Activated T-cell treated with anti-CD3 and anti-CD28 coated beads for 48 hours (primary cell): ENCODE measurements at places on chromosomes 13 and 19.

GRCh38 chr19:55080121-55080967 lies 4.7 kb downstream of the EPS8L1 start:
- DNase-seq: peak; percentile 76

DNA sequence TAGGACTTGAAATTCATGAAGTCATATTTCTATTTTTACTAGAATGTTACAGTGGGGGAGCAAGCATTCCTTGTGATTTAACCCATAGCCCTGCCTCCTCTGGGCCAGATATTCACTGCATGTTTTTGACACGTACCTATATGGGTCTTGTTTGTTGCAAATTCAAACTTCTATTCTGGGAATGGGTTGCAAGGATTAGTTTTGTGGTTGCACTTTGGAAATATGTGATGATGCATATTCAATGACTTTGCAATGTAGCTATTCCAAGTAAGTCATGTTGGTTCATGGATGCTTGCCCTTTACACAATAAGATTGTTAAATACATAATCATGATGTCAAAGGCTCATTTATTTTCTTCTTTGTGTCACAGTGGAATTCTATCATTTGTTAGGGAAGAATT lies 440.8 kb downstream of the TDRD3 start:
- DNase-seq: no peak

- no peak for DNase-seq
These were observed 142.8 kb downstream of the KLF12 start for GRCh38 chr13:73991384-73991783.

DNA sequence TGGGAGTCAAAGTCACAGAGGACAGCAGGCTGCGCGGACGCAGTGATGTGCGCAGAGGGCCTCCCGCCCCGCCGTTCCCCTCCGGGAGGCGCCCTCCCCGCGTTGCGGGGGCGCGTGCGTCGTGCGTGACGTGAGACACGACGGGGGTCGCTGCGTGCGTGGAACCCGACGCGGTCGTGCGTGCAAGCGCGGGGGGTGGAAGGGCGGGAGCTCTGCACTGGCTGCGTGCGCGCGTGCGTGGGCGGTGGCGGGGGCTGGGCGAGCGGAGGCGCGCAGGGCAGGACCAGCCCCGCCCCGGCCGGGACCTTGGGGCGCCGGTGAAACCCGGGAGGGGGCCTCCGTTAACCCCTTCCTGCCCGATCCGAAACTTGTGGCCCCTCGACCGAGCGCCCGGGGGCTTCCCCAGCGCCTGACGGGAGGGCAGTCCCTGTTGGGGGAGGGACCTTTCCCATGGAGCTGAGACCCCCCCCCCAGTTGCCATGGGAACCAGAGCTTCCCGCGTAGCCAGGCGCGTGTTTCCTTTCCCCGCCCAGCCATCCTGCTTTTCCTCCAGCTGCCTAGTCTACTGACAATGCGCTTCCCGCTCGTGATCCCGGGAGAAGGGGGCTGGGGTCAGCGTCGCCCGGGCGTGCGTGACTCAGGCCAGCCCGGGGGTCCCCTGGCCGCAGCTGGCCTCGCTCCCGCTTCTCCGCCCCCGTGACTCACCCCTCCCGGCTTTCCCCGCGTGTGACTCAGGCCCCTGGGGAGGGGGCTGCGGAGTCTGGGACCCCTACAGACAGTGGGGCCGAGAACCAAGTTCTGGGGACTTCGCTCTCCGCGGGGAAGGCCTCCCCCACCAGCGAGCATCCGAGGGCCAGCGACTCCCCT lies 7.3 kb upstream of the HOOK2 start:
- peak; percentile 89 for DNase-seq

GRCh38 chr19:12969292-12969988 lies at the start of gene DAND5:
Gene DAND5 (plus strand): TSS chr19:12969576. CDS start chr19:12969661, 85 bp downstream.
- DNase-seq: no peak

DNA sequence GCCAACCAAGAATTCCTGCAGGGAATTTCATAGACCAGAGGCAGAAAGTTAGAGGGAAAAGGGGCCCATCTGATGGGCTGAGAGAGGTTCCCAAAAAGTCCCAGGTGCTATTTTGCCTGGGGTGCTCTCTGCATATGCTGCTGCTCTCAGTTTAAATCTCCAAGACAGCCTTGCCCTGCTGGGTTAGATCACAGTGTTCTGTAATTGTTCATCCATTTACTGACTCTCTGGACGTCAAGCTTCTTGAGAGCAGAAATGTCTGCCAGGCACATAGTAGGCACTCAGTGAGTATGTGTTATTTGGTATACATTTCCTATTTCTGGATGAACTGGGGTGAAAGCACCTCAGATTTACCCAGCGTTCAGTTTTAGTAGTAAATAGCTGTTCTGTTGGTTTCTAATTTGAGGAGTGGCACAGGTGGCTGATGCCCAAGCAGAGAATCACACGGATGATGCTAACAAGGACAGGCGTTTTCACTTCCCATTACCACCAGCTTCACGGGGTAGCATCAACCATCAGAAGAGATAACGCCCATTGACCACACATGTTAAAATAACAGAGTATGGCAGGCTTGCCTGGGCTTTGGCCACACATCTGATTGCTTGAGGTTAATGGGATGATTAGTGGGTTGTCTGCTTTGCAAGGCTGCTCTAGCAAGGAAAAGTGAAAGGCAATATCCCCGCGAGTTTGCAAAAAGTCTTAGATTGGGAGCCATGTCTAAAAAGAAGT lies 161.1 kb downstream of the SLC7A1 start:
- DNase-seq: no peak

- no peak for DNase-seq
These were observed 49.8 kb downstream of the VAV1 start for GRCh38 chr19:6822311-6822670.

DNA sequence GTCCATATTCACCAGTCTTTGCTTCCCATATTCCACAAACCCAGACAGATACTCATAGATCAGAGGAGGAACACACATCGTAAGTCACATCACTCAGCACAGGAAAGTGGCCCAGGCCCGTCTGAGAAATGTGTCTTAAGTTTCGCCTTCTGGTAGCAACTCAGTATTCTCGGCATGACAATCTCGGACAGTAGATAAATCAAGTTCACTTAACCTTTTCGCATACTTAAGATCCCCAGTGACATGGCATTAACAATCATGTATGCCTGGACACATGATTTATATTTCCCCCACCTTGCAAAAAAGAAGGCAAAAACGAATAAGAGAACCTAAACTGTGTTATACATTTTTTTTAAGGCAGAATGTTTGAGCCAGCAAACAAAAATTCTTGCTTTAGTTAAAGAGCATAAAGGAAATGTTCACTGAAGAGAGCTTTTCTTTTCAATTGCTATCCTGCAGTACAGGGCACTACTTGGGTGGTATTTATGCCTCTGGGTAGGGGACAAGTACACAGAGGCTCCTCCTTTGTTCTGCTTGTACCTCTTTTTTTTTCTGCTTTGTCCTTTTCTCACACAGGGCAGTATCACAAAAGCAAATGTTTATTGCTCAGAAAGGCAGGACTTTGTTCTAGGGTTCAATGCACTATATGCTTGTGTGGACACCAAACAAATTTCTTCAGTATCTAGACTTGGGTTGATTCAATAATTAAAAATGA lies 360.6 kb downstream of the TDRD3 start:
- no peak for DNase-seq

GRCh38 chr13:46896341-46897137 lies at the start of gene HTR2A:
Gene HTR2A (minus strand): TSS chr13:46897053. CDS start chr13:46895906, 1,147 bp downstream.
- no peak for DNase-seq

DNA sequence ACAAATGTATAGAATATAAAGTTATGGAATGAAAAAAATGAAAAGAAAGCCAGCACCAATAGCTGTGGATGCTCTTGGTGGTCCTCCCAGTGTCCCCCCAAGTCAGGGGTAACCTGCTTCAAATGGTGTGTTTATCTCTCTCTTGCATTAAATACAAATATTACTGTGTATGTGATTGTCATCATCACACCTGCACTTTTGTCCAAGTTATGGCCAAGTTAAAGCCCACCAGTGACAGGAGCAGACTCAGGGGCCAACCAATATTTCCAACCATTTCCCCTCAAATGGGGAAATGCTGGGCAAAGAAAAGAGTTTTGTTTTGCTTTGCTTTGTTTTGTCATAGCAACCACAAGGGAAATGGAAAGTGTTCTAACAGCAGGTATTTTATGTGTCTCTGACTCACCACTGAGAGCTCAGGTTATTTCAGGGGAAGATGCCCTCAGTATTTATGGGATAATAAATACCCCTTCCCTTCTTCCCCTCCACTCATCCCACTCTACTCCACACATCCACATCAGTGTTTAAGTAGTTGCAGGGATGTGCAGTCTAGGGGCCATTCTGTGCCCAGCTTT lies 133.6 kb downstream of the COL4A1 start:
- DNase-seq: no peak

GRCh38 chr13:89066868-89067466 lies 1395.8 kb downstream of the SLITRK5 start:
- DNase-seq: no peak

DNA sequence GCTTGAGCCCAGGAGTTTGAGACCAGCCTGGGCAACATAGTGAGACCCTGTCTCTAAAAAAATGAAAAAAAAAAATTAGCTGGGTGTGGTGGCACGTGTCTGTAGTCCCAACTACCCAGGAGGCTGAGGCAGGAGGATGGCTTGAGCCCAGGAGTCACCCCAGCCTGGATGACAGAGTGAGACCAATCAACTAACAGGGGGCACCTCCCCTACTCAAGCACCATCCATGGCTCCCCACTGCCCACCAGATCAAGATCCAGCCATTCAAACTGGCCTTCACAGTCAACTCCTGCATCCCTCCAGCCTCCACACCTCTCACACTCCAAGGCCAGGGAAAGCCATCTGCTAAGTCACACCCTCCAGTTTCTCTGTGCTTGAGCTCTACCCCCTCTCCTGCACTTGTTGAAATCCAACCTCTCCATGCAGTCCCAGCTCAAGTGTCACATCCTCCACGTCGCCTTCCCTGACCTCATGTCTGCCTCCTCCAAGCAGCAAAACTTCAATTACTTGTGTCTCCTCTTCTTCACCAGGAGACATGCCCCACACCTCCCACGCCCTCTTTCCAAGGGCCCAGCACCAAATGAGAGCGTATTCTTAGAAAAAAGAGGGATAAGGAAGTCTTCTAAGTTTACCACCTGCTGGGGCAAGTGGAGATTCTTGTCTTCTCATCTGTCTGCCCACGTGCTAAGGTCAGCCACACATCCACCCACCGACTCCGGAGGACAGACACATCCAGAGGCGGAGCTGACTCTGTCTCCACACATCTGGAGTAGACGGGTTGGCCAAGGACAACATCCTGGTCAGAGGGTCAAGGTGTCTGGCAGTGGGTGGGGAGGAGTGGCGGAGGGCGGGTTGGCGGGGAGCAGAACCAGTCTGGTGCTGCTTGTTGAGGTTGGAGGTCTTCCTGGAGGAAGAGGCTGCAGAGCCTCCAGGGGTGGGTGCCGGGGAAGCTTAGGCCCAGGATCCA lies 974 bp upstream of the CYP4F22 start:
- no peak for DNase-seq

DNA sequence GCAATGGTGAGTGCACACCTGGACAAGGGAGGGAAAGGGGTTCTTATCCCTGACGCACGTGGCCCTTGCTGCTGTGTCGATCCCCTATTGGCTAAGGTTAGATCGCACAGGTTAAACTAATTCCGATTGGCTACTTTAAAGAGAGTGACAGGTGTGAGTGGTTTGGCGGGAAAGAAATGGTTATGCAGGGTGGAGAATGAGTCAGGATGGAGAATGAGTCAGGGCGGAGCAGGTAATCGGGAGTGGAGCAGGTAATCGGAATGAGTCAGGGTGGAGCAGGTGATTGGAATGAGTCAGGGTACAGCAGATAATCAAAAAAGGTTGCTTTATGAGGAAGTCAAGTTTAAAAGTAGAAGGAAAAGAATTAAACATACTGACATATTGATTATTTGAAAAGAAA lies 24.4 kb upstream of the SIAH3 start:
- no peak for DNase-seq

- no peak for DNase-seq
These were observed 882.0 kb upstream of the SLITRK6 start for GRCh38 chr13:86681223-86681622.

DNA sequence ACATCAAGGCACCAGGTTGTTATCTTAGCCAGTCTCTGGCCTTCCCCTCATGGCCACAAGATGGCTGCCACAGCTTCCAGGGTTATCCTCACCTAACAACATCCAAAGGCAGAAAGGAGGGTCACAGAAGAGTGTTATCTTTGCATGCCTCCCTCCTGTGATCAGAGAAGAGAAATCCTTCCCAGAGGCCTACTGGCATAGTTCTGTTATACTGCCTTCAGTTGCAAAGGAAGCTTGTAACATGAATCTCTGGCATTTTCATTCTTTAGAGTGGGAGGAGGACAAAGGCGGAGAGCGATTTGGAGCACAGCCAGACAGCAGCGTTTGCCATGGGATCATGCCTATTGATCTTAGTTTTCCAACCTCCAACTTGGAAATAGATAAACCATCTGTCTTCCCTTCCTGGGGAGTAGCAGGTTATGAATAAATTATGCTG lies 135.7 kb downstream of the DNAJC15 start:
- no peak for DNase-seq

GRCh38 chr13:48595431-48596429 lies 58.0 kb upstream of the CYSLTR2 start:
- peak; percentile 21 for DNase-seq

GRCh38 chr13:52010890-52011631 lies at the start of gene ATP7B:
Gene ATP7B (minus strand): TSS chr13:52011450. CDS start chr13:52011337, 113 bp downstream.
- DNase-seq: peak; percentile 13

DNA sequence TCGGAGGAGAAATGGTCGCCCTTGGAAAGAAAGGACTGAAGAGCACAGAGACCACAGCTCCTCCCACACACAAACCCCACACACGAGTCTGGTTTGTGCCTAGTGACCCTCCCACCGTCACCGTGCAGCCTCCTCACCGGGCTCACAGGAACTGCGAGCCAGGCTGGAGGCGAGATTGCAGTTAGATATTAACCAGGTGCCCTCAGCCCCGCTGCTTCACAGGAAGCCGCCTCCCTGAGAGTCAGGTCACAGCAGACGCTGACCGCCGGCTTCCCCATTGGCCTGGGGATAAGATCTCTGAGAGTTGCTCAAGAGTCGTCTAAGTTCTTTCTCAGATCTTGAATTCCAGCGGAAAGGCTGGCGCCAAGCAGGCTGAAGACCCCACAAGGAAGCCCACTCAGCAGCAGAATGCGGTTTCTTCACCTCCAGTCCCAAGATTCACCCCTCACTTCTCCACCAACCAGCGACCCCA lies 870 bp downstream of the ZNF44 start:
- peak; percentile 55 for DNase-seq

GRCh38 chr19:4913996-4914735 lies 4.9 kb downstream of the UHRF1 start:
- peak; percentile 38 for DNase-seq

- no peak for DNase-seq
These were observed 393.6 kb downstream of the TDRD3 start for GRCh38 chr13:60790620-60791019.
